ENCODE measurements at places on chromosomes 7 and 10.

DNA sequence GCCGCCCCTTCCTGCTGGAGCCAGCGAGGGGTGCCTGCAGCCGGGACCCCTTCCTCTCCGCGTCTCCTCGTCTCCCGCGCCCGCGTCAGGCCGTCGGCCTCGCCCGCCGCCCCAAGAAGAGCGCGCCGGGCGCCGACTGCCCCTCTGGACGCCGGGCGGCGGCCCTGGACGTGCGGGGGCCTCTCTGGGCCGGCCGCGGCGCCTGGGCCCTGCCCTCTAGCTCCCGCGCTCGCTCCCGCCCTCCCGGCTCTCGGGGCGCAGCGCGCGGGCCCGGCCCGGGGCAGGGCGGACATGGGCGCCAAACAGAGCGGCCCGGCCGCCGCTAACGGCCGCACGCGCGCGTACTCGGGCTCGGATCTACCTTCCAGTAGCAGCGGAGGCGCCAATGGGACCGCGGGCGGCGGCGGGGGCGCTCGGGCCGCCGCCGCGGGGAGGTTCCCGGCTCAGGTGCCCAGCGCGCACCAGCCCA is 704 bp downstream of the ZNRF2 start:
- peak; percentile 44 for DNase-seq

DNA sequence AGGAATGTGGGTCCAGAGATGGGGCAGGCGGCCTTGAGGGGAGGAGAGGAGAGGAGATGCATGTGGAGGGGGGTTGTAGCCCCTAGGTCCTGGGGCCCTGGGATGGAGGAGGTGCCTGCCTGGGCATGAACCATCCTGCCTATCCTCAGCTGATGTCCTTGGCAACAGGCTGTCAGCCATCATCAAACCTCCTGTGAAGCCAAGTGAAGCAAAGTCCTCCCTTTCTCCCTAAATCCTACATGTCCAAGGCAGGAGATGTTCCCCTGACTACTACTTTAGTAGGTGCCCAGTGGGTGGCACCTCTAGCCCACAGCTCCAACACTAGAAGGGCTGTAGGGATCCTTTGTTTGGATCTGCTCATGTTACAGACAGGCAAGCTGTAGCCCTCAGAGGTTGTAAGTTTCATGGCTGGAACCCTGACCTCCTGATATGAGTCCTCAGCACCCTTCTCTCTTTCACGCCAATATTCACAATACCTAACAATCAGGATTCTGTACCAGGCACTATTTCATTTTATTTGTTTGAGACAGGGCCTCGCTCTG is 66.6 kb upstream of the SYPL1 start:
- DNase-seq = no peak

DNA sequence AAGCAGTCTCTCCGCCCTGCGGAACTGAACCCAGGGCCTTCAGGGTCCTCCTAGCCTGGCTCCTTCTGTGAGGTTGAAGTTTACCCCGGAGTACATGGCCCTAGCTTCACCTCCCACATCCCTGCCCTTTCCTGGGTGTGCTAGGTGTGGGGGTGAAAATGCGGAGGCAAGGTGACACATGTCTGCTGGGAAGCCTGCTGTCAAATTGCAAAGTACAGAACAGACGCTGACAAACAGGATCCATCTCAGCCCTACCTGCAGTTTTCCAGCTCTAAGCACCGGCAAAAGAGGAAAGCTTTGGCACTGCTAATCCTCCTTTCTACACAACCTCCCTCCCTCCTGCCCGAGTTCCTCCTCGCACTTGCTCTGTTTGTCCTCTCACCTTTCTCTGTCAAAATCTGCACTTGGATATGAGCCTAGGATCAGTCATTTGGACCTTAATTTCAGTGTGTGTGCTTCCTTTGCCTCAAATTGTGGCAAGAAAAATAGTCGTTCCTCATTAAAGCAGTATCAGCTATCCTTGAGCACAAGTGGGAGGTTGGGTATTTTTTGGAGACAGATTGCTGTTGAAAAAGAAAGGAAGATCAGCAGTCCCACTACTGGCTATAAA is 14.4 kb upstream of the GPR15LG start:
- no peak for DNase-seq

DNA sequence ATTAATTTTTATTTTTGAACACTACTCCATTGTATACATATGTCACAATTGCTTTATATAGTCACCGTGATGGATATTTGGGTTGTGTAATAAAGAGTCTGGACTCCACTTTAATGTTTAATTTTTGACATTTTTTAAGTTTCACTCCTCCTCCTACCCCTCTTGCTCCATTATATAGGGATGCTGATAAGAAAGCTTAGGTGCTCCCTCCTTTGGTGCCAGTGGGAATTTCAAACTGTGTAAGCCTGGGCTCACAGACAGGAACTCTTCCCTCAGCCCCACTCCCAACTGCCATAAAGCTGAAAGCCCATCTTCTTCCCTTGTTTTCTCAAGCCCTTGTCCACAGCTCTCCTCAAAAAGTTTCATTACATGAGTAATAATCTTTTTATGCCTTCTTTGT is 47.6 kb downstream of the TWIST1 start:
- DNase-seq = no peak

DNA sequence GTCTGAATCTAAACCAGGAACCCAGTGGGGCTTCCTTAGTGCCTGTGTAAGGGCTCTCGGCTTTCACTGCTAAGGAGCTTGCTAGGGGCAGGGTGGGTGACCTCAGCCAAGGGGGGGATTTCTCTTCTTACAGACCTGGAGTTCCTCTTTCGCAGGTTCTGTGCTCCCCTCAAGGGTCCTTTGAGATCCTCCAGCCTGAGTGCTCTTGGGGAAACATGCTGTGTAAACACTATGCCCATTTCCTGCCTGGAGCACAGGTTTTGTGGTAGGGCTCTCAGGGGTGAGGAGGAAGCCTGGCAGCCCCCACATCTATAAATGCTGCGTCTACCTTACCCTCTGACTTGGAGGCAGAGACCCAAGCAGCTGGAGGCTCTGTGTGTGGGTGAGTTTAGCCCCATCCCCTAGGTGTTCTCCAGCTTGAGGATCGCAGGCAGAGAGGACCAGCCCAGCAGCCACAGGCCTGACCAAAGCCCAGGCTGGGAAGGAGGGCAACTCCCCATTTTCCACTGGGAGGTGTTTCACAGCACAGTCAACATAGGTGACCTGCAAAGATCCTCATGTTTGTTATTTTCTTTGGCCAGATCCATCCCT is at the start of gene SFTPA1:
TSS of gene SFTPA1 (plus strand) at position 339 of the 591 bp plus-strand sequence. CDS start 887 bp downstream, outside the sequence.
- DNase-seq = no peak

- no peak for DNase-seq
These were observed 15.4 kb downstream of the HYCC1 start for GRCh38 chr7:22998519-22998896.
